Activated CD4-positive, alpha-beta T cell treated with anti-CD3 and anti-CD28 coated beads for 36 hours (primary cell): ENCODE measurements at places on chromosomes 1 and 21.

DNA sequence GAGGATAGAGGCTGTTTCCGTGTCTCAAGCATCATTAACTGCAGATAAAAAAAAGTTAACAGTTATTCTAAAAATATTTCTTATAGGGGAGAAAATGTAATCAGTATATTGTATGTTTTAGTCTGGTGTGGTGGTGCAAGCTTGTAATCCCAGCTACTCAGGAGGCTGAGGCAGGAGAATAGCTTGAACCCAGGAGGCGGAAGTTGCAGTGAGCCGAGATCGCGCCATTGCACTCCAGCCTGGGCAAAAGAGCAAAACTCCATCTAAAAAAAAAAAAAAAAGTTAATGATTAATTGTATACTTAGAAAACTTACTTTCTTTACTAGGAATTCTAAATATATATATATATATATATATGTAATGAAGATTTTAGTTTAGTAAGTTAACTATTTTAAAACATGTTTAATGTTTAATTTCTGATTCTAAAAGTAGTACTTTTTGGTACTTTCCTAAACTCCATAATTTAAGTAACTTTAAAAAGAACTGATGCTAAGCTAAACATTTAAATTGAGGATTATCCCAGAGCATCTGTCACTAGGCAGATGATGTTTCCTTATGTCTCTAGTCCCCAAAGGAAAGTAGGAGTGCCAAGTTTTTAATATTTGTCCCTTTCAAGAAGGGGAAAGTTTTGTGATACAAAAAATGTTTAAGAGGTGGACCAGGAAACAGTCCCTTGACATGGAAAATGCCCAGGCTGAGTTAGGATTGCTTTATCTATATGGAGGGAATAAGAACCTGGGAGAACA lies 66.3 kb downstream of the DYRK1A start:
- H3K4me1 ChIP-seq, result peaks cover 51% of the 10 kb centered on the region
- H3K27ac ChIP-seq, result no peak overlapping the region
- H3K4me3 ChIP-seq, result no peak overlapping the region
- no peak for DNase-seq
- H3K36me3 ChIP-seq, result peaks cover 33% of the 10 kb centered on the region

GRCh38 chr1:246035060-246035541 lies 472.0 kb downstream of the SMYD3 start:
- no peak overlapping the region for H3K4me3 ChIP-seq
- no peaks in the 10 kb centered on the region for H3K36me3 ChIP-seq
- no peak for DNase-seq
- peaks cover 3% of the 10 kb centered on the region for H3K4me1 ChIP-seq

DNA sequence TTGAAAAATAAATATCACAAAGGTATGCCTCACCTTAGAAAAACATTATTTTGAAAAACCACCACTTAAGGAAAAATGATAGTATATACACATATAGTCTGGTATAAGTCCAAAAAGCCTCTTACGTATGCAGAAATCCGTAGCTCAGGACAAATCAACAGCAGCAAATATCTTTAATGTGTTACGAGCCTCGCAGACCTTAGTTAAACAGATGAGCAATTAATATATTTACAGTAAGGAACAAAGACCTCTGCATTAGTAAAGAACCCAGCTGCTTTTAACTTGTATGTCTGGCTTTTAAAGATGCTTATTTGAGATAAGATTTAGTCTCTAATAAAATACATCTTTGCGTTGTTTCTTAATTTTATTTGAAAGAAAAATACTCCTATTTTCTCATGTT lies 79.9 kb upstream of the CHRM3 start:
- H3K4me1 ChIP-seq, result no peaks in the 10 kb centered on the region
- H3K27me3 ChIP-seq, result no peaks in the 10 kb centered on the region
- no peak overlapping the region for H3K27ac ChIP-seq
- H3K36me3 ChIP-seq, result no peaks in the 10 kb centered on the region
- no peak for DNase-seq

- no peaks in the 10 kb centered on the region for H3K27me3 ChIP-seq
- no peak overlapping the region for H3K27ac ChIP-seq
- H3K4me3 ChIP-seq, result no peak overlapping the region
- H3K36me3 ChIP-seq, result peaks cover 37% of the 10 kb centered on the region
- H3K4me1 ChIP-seq, result peaks cover 30% of the 10 kb centered on the region
These were observed 3.4 kb downstream of the CDC7 start for GRCh38 chr1:91503975-91504530.

- DNase-seq, result no peak
- H3K4me3 ChIP-seq, result no peak overlapping the region
- peaks cover 12% of the 10 kb centered on the region for H3K4me1 ChIP-seq
These were observed 3.9 kb upstream of the CDK18 start for GRCh38 chr1:205500240-205501233.
